Memory B cell (primary cell): ENCODE measurements at places on chromosomes 7 and 10.

DNA sequence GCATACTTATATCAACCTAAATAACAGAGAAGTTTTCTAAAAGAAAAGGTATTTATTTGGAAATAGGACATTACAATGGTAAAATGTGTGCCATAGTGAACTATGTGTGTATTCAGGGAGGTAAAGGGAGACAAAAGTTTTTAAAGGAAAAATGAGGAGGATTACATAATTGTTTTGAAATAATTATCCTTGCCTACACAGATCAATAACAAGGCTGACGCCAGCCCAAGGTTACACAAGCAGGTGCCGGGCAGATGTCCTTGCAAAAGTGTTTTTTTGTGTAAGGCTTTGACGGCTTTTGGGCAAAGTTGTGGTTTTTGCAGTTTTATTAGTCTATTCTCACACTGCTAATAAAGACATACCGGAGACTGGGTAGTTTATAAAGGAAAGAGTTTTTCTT lies 22.7 kb upstream of the SLC35B4 start:
- no peak for DNase-seq

GRCh38 chr7:82838314-82838713 lies 324.4 kb downstream of the PCLO start:
- DNase-seq, result no peak

DNA sequence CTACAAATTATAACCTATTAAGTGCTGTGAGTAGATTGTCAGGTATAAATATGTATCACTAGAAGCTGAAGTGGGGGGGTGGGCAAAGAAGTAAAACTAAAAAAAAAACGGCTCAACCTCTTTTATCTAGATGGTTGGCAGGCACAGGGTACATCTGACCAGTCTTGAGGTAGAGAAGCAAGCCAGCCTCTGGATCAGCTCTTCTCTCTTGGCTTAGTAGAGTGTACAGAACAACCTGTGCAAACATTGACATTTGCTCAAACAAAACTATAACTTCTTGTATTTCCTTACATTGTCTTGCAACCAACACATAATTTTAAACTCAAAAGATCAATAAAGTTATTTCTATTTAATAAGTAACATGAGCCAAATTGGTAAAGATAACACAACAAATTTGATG lies 25.6 kb downstream of the DNA2 start:
- no peak for DNase-seq

DNA sequence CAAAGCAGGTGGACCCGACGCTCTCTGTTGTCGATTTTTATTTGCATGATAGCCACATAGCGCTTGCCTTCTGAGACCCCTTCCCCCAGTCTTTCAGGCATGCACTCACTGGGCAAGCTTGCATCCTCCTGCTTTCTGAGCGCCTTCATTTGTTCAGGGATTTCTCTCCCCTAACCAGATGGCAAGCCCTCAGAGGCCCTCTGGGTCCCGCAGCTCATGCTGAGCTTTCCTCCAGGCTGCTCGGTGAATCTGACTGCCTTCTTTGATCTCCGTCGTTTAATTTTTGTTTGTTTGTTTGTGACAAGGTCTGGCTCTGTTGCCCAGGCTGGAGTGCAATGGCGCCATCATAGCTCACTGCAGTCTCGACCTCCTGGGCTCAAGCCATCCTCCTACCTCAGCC lies 58.8 kb downstream of the ITIH5 start:
- DNase-seq, result no peak
